ENCODE measurements at places on chromosomes 12 and 14. TPM values are rescaled to one million over a fixed set of nuclear protein-coding genes. Genes with fewer than 3 reads are reported as not detected.

DNA sequence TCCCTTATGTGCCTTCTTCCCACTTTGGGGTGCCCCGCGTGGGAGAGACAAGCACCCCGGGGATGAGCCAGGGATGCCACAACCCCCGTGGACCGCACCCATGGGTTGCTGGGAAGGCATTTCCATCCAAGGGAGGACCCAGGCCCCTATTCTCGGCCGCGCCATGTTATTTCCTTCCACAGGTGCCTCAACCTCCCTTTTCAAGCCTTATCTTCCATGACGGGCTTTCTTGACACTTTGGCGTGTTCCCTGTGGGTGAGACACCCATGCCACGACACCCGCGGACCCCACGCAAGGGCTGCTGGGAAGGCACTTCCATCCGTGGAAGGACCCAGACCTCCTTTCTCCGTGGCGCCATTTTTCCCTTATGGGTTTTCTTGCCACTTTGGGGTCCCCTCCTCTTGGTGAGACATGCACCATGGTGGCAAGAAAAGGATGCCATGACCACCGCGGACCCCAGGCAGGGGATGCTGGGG is 269.2 kb downstream of the ALG10 start:
- no peak for DNase-seq

GRCh38 chr12:868722-869121 is 80.8 kb downstream of the RAD52 start:
- no peak for DNase-seq

DNA sequence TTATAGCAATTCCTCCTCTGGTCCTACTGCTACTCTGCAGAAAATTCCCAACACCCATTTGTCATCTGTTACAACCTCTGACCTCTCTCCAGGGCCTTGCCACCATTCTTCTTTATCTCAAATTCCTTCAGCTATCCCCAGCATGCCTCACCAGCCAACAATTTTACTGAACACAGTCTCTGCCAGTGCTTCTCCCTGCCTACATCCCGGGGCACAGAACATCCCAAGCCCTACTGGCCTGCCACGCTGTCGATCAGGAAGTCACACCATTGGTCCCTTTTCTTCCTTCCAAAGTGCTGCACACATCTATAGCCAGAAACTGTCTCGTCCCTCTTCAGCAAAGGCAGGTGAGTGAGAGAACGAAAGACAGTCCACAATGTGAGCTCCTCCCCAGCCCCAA is 122.1 kb downstream of the TTLL5 start:
- no peak for DNase-seq

- no peak for DNase-seq
Measured at GRCh38 chr14:100223332-100224201, 15.4 kb upstream of the YY1 start.

- DNase-seq, result no peak
Measured at GRCh38 chr12:121184425-121184824, 25.5 kb upstream of the P2RX4 start.

- DNase-seq, result no peak
Measured at GRCh38 chr14:21436567-21437062, 19.3 kb downstream of the CHD8 start.

- DNase-seq, result no peak
Measured at GRCh38 chr14:104698688-104699425, 9.4 kb downstream of the INF2 start.

- peak; percentile 24 for DNase-seq
Measured at GRCh38 chr12:85057370-85057963, 21.3 kb downstream of the LRRIQ1 start.

DNA sequence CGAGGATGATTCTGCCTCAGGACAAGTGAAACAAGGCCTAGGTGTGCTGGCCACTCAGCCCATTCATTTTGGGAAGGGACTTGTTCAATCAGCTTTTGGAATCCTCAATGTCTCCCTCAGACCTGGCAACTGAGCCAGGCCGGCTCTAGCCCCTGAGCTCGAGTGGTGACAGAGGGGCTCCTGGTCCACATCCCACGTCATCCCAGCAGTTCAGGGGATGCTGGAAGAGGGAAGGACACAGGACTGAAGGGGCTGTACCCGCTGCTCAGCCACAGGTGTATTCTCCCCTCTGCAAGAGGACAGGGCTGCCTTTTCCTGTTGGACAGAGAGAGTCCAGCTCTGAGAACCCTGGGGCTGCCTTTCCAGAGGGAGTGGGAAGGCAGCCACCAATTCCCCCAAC is 244.6 kb upstream of the SFSWAP start:
- no peak for DNase-seq

GRCh38 chr12:31751085-31751484 is 22.3 kb upstream of the AMN1 start:
- no peak for DNase-seq

DNA sequence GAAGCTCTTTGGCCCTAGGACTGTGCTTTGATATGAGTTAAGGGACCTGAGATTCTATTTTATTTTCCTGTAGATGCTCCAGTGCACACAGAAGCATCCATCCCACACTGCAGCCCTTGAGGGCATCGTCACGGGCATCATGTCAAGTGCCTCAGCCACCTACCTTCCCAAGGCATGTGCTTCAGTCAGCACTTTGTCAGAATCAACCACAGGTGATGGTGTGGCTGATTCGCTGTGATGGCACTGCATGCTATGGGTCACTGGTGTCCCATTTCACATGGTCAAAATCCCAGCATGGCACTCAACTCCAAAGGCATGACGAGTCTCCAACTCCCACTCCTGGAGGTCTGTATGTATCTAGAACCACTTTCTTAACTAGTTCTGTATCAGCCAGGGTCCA is 100.8 kb downstream of the AACS start:
- DNase-seq, result no peak

DNA sequence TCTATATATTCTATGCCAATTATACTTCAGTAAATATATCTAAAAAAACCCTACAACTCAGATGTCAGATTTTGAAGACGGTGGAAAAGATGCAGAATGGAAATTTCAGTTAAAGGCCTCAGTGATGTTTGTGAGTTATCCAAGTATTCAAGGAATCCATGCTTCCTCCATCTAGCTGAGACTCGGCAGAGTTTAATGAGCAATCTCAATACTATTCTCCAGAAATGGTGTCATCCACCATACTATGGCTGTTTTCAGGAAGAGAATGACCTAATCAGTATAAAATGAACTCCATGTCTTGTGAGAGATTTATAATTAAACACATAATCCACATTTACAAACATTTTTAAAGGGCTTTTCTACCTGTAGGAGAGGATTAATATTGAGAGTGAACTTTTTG is 66.0 kb downstream of the KLHL28 start:
- no peak for DNase-seq

DNA sequence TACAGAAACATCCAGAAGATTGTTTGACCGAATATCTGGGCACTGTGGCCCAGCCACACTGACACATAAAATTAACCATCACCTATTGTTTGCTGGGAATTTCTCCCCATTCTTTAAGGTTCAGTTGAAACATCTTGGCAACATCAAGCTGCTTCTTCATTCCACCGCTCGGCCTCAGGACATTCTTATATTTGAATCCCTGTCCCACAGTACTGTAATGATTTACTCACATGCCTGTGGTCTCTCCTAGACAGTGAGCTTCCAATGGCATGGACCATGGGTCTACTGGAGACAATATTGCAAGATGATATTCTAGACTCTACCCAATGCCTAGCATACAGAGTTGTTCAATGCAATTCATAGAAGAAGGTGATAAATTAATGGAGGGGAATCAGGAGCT is 56.1 kb downstream of the EMP1 start:
- no peak for DNase-seq

- peak; percentile 53 for DNase-seq
Measured at GRCh38 chr12:123390498-123391426, 6.8 kb downstream of the KMT5A start.

The GDF3 gene
- total RNA-seq, result 1.0 TPM

The KERA gene
- not detected for total RNA-seq

The ZC2HC1C gene
- 0.51 TPM for total RNA-seq

Data from dermis microvascular lymphatic vessel endothelial cell (primary cell).